ENCODE measurements at places on chromosomes 16 and 17.

DNA sequence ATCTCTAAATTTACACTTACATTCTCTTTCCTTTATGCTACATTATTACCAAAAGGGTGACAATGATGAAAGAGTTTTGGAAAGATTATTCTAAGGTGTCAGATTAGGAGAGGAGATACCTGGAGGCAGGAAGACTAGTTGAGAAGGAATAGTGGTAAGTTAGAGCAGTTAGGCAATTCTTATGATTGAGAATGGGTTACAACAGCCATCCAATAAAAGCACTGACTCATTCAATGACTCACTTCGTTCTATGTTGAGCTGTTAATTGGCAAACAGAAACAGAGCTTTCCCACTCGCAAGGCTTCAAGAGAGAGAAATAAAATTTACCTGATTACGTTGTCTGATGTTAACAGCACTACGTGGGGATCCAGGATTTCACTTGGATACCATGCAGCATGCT is 5.8 kb downstream of the NUP88 start:
- DNase-seq, result peak; percentile 63

DNA sequence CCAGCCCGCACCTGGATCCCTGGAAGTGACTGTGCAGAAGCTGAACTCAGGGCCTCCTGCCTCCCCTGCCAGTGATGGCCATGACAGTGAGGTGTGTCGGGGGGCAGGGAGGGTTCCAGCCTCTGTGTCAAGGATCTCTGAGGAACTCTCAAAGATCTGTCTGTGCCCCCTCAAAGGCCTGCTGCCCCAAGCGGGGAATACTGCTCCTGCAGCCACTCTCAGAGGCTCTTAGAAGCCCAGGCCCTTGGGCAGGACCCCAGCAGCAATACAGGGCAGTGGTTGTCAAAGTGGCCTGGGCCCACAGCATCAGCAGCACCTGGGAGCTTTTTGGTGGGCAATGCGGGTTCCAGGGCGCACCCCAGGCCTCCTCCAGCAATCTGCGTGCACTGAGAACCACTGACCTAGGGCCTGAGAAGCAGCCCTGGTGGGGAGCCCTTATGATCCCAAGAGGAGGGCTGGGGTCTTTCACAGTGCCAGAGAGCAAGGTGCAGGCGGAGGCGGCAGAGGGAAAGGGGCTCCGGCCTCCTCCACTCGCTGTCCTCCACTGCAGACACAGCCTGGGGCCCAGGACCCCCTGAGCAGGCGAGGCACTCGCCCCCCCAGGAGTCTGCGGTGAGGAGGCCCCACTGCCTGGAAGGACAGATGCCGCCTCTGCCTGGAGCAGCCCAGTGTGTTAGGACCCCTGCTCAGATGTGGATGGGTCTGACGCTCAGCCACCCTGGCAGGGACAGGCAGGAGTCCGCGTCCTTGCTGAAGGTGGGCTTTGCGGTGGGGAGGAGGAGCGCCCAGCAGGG is 42.1 kb downstream of the ENGASE start:
- DNase-seq, result no peak

DNA sequence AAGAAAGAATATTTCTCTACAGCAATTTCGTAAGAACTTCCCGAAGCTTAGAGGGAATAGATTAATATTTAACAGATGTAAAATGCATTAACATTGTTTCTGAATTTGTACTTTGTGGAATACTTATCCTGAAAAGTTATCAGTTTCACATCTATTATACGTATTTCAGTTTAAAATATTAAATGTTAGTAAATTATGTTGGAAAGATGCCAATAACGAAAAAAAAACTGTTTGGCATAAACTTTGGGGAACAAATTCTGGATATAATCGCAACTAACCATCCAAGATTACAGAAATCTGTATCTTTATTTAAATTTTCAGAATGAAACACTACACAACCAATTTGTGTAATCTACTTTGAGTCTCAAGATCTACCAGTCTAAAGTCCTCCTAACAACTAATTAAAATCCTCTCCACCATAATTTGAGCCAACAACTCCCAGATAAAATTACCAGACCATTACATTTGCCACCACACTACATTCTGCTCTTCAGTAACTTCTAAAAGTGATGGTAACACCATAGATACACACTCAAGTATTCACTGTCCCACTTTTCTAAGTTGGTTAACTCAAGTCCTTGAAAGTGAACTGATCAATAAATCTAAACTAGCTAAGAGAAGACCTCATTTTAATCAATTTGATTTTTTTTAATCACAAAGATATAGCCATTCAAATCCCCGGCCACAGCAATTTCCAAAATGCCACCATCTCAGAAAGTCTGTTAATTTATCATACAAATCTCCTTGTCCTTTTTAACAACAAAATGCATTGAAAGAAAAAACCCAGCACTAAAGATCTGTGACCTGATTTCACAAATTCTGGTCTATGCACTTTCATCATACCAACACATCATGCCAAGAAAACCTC is 2.0 kb downstream of the SIAH1 start:
- DNase-seq, result no peak

GRCh38 chr16:30927789-30928378 is 4.5 kb downstream of the FBXL19 start:
- DNase-seq, result peak; percentile 39

DNA sequence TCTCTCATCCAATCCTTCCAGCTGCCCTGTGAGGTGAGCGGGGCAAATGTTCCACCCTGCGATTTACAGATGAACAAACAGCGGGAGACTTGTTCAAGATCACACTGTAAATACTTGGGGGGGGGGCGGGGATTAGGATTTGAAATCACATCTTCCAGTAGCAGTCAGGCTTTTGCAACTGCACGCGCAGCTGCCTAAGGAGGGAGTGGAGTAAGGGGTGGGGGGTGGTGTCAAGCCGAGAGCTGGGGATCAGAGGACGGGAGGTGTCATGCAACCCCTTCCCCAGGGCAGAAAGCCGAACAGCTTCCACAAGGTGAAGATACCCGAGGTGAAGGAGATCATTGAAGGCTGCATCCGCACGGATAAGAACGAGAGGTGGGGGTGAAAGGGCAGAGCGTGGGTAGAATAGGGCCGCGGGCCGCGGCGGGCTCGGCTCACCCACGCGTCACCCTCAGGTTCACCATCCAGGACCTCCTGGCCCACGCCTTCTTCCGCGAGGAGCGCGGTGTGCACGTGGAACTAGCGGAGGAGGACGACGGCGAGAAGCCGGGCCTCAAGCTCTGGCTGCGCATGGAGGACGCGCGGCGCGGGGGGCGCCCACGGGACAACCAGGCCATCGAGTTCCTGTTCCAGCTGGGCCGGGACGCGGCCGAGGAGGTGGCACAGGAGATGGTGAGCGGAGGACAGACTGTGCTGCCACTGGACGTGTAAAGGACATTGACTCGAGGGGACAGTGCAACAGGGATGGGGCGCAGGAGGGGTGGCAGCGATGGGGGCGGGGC is 4.6 kb downstream of the WNK4 start:
- no peak for DNase-seq

Measured in myocyte (in vitro differentiated cells).